ENCODE measurements at places on chromosomes 4 and X.
A peak's percentile ranks its signal among the peaks of the same experiment; 100 is the strongest.

DNA sequence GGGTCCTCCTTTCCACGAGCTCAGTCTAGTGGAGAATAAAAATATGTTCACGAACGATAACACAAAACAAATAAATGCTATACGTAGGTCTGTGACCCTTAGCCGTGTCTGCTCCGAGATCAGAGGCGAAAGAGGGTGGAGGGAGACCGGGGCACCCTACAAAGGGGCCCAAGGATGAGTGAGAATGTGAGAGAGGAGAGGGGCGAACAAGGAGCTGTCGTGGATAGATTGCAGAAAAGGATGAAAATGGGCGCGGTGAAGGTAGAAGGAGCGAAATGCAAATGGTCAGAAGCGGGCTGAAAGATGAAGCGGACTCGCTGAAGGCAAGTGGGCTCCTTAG lies 6.2 kb upstream of the ZBTB33 start:
- no peak for DNase-seq

GRCh38 chrX:154481911-154482601 lies 3.0 kb upstream of the LAGE3 start:
- no peak for DNase-seq

DNA sequence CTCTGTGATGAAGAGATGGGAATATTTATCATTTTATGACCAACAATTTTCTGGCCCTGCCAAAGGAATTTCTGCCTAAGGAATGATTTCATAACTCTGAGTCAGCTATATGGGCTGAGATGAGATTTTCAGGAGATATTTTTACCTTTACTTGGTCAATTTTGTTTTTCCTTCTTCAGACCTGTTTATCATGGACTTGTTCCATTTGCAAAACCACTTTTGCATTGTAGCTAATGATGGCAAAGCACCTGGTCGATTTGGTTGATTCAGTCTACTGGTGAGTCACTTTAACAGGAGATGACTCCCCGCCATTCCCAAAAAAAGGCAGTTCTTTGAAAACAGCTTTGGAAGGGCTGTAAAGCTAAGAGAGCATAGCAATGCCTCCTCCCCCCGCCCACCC lies 53.3 kb downstream of the TEX13A start:
- DNase-seq = no peak

GRCh38 chr4:91325495-91325894 lies 978.3 kb upstream of the GRID2 start:
- DNase-seq = no peak

DNA sequence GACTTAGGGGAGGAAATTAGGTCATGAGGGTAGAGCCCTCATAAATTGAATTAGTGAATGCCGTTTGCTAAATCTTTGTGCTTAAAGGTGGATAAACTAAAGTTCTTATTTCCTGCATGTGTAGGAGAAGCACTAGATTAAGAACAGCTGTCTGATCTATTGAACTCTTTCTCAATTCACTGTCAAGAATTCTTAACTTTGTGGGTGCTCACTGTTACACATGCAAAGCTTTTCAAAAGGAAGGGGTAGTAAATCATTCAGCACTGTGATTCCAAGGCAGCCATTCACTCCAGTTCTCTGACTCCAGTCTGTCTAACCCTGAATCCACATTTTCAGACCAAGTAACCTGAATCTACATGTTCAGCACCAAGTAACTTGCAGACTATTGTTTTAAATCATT lies 1520.1 kb downstream of the PCDH18 start:
- no peak for DNase-seq

DNA sequence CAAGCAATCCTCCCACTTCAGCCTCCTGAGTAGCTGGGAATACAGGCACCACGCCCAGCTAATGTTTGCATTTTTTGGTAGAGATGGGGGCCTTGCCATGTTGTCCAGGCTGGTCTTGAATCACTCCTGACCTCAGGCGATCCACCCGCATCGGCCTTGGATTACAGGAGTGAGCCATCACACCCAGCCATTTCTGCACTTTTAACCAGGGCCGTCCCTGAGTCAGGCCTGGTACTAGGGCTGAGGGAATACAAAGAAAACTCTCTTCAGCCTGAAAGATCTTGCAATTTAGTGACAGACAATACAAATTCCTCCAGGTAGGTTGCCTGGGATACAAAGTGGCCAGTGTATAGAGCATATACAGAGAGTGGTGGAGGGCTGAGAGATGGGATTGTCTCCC lies 65.8 kb downstream of the BCOR start:
- no peak for DNase-seq

GRCh38 chr4:53920116-53920515 lies 144.3 kb downstream of the CHIC2 start:
- DNase-seq = no peak

DNA sequence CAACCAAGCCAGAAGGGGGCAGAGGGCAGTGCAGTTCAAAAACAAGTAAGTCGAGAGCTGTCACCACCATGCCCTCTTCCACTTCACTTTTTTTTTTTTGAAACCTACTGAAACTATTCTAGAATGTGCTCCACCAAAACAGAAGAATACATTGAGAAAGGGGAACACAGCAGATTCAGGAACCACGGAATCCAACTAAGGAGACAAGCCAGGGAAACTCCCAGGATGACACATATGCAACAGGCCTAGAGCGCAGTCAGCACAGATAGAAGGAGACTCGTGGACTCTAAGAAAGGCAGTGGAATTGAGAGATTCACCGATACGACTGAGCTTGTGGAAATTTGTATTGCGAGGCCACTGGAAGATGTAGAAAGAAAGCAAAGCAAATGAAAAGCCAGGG lies 66.1 kb downstream of the PHKA2 start:
- DNase-seq = no peak

DNA sequence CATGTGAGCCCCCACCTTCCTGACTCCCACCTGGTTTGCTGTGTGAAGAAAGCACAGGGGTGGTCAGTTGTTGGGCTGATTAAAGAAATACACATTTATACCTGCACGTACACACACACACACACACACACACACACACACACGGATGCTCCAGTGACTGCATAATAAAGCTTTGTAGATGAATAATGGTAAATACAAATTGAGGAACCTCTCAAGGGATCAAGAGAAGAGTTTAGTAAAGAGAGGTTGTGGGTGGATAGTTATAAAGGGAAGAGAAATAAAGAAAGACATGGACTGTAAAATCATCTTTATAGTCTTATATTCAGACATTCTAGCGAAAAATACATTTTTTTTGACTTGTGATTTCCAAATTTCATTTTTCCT lies 144.1 kb downstream of the MGST2 start:
- no peak for DNase-seq

GRCh38 chrX:94977986-94978385 lies 1304.0 kb downstream of the FAM133A start:
- DNase-seq = no peak

DNA sequence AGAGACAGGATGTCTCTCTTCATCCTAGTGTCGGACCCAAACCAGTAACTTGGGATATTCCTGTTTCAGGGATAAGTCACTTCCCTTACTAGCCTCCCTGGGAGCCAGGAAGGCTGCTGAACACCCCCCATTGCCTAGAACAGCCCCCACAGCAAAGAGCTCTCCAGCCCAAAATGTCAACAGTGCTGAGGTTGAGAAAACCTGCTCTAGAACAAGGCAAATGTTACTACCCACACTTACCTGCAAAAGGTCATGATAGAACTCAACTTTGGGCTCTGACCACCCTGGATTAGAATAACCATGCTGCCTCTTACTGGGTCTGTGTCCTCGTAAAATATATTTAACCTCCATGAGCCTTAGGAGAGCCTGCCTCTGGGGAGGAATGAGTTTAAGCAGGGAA lies 20.3 kb downstream of the BEX3 start:
- no peak for DNase-seq

GRCh38 chrX:2756548-2756947 lies 4.7 kb downstream of the XG start:
- DNase-seq = no peak

DNA sequence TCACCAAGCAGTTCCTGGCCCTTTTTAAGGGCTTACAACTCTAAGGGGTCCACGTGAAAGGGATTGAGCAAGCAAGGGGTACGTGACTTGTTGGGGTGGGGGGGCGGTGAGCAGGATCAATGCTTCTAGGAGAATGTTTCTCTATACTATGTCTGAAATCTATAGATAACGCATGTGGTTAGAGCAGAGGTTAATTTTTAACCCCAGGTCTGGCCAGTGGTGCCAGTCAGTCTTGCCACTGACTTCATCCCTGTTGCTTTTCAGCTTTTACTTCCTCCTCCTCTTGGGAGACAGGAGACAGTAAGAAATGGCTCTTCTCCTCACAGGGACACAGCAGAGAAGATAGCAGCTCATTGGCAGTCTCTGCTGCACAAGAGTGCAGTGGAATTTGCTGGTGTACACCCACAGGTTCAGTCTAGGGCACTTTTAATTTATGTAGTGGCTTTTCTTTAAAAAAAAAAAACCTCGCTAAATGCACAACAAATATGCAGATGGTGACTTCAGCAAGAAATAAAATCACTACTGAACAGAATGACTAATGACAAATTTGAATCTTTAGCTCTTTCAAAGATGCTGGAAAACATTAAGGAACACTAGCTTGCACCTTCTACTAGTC lies 190.5 kb downstream of the CCNG2 start:
- DNase-seq = no peak

- no peak for DNase-seq
These were observed at the start of gene ERVMER34-1 for GRCh38 chr4:52750819-52751486. Gene ERVMER34-1 (minus strand): TSS chr4:52751425. CDS start chr4:52745520, 5,905 bp downstream.

GRCh38 chr4:113051361-113051760 lies 1.9 kb downstream of the ANK2 start:
- no peak for DNase-seq

DNA sequence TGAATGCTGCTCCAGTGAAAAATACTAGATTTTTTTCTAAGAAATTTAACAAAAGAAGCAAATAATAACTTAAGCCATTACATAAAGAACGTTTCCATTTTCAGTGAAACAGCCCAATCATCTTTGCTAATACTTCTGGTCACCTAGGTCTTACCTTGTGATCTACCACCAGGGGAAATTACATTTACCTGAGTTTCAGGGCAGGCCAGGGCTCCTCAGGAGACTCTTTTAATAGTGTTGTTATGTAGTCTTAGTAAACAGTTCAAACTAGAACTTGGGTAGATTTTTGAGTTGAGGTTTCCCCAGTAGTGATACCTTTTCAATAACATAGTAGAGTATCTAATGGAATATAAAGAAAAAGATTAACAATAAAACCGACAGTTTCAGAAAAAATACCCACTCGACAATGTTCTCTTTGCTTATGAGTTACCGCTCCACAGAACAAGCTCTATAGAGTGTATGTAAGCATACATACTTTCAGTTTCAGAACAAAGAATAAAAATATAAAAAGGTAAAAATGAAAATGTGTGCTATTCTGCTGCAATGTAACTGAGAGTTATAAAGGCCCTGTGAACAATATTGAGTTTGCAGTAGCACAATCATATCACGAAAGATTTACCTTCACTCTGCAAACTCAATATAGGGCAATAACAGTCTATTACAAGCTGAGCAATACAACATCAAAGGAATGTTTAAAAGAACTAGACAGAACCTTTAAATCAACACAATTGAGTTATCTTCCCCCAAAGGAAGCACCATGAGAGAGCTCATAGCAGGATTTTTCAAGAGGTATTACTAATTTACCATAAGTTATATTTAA lies 165.8 kb downstream of the ATOH1 start:
- DNase-seq = no peak

DNA sequence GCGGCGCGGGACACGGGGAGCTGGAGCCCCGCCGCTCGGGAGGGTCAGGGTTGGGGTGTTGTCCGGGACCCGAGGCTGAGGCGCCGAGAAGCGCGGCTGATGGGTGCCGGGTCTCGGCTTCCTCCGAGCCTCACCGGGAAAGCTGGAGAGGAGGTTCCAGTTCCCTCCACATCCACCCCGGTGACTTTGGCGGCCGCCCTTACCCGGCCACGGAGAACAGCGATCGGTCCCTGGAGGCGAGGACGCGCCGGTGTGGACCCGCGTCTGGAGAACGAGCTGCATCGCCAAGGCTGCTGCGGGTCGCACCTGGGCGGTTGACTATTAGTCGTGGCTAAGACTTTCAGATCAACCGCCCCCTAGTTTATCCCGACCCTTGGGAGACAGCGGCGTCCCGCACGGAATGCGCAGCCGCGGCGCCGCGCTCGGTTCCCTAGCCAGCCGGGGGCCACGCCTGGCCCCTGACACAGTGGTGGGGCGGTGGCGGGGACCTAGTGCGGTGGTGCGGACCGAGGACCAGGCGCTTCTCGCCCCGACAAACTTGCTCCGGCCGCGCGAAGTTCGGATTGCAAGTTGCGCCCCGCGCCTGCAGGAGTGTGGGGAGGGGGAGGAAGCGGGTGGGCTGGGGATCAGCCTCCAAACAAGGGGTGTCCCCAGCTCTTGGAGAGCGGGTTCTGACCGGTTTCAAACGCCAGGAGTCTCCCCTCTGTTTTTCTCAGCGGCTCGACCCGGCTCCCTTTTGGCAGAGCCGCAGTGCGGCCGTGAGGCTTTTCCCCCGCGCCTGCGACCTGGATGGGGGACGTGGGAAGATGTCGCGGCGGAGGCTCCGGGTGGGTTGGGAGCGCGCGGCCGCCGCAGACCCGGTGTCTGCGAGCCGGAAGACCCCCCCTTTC lies 568 bp downstream of the FHDC1 start:
- DNase-seq = no peak

DNA sequence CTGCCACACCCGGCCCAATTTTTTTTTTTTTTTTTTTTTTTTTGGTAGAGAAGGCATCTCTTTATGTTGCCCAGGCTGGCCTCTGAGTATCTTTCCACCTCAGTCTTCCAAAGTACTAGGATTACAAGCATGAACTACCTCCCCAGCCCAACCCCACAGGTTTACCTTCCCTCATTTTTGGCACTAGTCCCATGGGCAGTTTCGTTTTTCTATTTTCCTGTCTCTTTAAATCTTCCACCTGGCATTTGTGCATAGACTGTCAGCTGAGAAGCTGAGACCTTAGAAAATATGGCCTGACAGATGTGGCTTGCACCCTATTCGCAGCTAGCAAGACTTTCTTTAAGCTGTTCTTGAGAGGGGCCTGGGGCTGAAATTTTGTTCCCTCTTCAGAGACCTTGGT lies 27.9 kb downstream of the TNIP2 start:
- no peak for DNase-seq

GRCh38 chr4:88763075-88763474 lies 65.4 kb upstream of the NAP1L5 start:
- no peak for DNase-seq

DNA sequence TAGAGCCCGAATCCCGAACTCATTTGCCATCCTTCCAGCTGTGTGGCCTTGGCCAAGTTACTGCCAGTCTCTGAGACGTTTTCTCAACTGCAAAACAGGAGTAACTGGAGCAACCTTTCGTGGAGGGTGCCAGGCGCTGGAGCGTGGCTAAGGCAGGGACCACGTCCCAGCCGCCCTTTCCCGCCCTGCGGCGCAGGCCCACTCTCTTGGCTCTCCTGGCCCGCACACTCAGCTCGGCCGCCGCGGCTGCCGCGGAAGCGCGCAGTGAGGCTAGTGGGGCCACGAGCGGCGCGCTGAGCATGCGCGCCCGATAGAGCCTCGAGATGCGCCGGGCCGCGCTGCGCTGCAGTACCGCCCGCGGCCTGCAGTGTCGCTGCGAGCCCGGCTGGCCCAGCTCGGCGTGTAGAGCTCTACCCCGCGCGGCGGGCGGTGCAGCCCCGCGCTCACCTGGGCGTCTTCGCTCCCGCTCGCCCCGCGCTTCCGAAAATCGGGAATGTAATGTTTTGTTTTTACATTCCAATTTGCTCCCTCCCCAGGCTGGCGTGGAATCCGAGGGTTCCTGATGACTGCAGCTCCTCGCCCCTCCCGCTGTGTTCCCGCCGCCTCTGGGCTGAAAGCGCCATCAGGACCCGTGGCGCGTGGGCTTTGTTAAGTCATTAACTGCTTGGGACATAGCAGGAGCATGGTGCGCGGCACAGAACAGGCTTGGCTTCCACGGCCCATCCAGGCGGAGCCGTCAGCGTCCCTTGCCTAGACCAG lies 4.0 kb upstream of the ZNF518B start:
- no peak for DNase-seq

- no peak for DNase-seq
These were observed 209.8 kb downstream of the RTL9 start for GRCh38 chrX:110568441-110568840.

- peak; percentile 45 for DNase-seq
These were observed at the start of gene NALF2 for GRCh38 chrX:69503782-69504625. Gene NALF2 (plus strand): TSS chrX:69504326. CDS start chrX:69505283, 957 bp downstream.
